Activated CD4-positive, alpha-beta T cell treated with anti-CD3 and anti-CD28 coated beads, Interleukin-10, Interleukin-2, amounts not matched to agents 100 ng/mL and 50 ng/mL, durations not matched to agents 16 hours and 8 hours (primary cell): ENCODE measurements at places on chromosomes 5 and 9.

GRCh38 chr9:129648092-129648763 lies 6.3 kb upstream of the ASB6 start:
- DNase-seq: no peak

GRCh38 chr5:124889850-124890249 lies 143.4 kb upstream of the ZNF608 start:
- no peak for DNase-seq

- DNase-seq: no peak
Measured at GRCh38 chr9:117494401-117495090, 79.7 kb upstream of the ASTN2 start.

DNA sequence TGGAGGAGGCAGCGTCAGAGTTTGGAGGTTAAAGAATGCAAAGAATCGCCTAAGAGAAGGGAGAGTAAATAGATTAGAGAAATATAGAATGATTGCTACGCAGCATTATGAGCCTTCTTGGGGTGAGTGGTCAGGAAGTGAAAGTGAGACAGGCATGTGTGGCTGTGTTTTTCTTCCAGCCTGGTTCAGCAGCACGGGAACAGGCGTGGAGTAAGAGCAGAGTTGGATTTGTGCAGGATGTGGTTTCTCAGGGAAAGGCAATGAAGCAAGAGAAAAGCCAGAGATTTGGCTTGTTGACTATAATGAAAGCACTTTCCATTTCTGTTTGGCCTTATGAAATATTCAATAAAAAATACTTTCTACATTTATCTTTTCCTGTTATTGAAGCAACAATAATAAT lies 34.3 kb upstream of the FRMD3 start:
- DNase-seq: no peak

- DNase-seq: no peak
Measured at GRCh38 chr5:79878136-79878679, 112.9 kb downstream of the MTX3 start.

DNA sequence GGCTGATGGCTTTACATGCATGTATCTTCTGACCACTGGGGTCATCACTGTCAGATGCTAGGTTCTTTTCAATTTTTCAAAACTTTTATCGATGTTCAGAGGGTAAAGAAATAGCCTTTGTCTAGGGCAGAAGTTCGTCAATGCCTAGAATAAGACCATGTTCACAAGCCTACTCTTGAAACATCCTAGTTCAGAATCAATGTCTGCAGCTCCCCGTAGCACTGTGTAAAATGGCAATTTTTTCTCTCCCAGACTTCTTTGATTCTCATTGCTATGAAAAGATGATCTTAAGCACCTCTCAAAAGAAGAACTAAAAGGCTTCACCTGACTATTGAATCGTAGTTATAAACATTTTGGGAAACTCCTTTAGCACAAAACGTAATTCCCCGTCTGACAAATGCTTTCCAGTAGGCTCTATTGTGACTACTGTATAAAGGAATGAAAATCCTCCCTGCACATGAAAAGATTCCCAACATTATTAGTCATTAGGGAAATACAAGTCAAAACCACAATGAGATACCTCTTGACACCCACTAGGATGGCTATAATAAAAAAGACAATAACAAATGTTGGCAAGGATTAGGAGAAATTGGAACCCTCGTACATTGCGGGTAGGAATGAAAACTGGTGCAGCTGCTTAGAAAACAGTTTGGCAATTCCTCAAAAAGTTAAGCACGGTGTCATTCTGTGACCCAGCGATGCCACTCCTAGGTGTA lies 263.5 kb downstream of the ARHGAP26 start:
- no peak for DNase-seq

DNA sequence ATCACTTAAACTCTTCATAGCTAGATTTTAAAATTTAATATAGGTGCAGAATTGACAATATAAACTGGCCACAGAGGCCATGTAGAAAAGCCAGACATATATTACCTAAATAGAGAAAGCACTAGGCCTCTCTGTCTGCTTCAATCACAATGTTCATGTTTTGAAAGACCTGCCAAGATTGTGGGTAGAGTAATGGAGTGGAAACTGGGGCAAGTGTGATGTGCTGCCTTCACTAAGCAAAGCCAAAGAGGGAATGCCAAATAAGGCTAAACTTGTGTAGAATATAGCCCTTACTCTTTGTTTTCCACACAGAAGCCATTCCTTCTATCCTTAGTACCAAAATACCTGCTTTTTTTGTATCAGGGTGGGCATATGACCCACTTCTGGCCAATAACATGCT lies 15.1 kb upstream of the ISOC1 start:
- DNase-seq: no peak

DNA sequence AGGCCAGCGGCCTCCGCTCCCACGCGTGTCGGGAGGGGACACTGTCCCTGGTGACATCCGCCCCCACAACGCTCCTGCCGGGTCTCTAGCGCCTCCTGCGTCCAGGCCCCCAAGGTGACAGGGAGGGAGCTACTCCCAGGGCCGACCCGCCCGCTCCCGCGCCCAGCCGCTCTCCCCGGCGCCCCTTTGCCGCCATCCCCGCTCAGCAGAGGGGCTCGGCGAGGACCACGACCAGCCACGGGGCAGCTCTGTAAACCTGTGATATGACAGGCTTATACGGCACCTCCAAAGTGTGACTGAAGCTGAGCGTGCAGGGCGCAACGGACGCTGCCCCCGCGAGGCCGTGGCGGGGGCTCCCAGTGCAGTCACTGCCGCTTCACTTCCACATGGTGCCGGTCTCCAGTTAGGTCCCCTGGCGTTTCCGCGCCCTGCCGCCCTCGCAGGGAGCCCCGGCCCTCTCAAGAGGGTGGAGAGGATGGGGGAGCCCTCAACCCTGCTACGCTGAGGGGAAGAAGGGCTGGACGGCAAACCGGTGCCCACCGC lies 978 bp upstream of the ADCY2 start:
- DNase-seq: no peak

DNA sequence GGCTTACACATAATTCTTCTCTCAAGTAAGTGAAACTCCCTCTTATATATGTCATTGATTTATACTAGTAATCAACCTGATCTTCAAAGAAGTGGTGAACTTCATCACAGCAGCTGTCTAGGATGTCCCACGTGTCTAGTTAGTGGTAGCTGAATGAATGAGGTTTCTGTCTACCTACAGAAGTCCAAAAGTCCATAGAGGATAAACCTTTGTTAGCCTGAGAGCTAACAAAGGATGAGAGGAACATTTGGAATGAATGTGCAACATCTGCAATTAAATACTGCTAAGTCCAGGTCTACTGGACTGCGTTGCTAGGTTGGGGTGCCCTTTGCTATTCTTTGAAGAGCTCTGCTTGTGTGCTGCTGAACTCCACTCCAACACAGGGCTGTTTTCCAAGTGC lies 213.8 kb upstream of the DAP start:
- no peak for DNase-seq
